ENCODE measurements at places on chromosomes 6 and 20.

DNA sequence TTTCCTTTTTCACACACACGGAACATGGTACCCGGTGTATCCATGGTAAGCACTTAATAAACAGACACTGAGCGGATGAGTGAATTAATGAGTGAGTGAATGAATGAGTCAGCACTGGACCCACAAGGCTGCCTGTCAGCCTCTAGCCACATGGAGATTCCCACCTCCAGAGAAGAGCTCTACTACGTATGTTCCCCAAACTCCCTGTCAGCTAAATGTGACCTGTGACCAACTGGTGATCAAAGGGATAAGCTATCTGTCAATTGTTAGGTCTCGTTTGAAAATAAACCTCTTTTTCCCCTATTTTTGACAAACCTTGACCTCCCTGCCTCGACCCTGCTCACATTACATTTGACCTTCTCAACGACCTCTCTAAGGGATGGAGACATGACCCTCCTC, 24.5 kb upstream of the TAF8 start:
- no peak for DNase-seq

DNA sequence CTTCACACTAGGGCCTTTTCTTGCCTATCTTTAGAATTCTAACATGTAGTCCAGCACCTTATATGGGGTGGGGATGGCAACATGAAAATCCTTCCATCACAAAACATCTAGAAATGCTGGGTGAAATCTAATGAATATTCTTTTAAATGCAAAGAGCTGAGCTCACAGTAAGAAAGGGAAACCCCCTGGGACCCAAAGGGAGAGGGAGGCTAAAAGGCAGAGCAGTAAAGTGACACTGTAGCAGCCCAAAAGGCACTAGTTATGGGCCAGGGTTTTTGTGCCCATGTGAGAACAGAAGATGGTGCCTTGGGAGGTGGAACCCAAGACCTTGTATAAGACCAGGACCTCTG, 66.7 kb downstream of the TRAM2 start:
- DNase-seq: no peak

DNA sequence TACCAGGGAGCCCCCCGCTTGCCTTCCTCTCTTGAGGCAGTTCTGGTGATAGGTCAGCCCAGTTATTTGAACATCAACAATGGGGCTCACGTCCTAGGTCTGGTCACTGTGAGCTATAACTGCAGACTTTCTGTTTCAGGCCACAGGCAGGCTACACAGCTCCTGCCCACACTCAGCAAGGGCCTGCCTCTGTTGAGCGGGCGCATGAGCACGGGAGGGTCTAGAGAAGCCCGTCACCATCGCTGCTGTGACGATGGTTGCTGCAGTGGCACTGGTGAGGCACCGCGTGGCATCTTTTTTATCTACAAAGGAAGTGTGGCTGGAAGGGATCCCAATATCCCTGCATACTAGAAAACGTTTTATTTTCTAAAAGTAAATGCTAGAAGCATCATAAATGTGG, 77.8 kb downstream of the RAMACL start:
- DNase-seq: no peak

- DNase-seq: no peak
Measured at GRCh38 chr20:9195031-9195430, 126.1 kb downstream of the PLCB4 start.

DNA sequence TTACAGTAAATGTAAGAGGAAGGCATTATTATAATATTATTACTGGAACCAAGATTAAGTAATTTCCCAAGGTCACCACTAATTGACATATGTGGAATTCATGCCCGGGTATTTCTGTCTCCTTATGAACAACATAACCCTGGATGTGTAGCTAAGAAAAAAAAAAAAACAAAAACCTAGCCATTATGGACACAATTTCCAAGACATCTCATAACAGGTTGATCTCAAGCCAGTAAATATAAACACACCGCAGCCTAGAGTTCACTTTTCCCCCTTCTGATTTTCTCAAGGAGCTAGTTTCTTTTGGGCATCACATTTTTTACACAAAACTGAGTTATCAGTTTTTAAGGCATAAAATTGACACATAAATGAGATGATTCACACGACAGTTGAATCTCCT, 306.5 kb upstream of the RSPO3 start:
- no peak for DNase-seq

- no peak for DNase-seq
Measured at GRCh38 chr6:20605581-20605980, 71.3 kb downstream of the CDKAL1 start.

GRCh38 chr6:7086488-7086887, 21.3 kb upstream of the RREB1 start:
- peak; percentile 44 for DNase-seq

DNA sequence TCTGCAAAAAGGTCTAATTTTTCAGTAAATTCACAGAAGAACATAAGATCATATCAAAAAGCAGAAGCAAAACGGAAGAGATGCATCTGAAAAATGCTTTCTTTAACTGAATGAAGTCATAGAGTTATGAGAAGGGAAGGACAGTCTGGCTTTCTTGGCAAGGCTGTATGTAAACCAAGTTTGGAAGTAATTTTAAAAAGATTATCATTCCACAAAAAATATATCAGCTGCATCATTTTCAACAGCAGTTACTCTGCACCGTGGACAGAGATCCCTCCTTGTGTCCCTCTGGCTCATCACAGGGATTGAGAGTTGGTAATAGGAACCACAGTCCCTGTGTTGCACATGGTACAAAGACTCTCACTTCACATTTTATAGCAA, 258.5 kb downstream of the HIVEP2 start:
- DNase-seq: no peak

DNA sequence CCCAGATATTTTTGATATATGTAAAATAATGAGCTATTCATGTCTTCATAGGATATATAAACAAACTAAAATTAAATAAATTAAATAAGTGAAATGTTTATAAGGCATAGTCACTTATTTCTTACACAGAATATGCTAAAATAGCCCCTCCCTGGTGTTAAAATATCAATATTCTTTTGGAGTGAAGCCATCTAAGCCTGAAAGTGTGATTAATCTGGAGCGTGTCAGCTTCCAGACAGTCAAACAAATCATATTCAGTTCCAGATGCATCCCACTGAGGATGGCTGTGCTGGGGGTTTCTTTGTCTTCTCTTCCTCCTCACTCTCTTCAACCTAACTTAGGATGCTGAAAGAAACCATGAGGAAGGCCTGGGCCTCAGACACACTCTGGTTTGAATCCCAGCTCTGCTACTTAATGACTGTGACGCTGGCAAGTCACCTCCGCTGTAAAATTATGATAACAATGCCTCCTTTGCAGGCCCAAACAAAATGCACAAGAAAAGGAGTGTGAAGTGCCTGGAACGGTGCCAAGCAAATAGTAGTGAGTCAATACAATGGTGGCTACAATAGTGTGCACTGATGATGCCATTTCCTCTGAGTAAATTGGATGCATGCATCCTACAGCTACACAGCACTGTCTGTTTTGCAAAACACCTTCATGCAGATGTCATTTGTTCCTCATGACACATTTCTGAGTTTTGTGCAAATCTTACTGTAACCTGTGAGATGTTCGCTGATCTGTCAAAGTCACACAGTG, 161.4 kb downstream of the FOXC1 start:
- peak; percentile 49 for DNase-seq

DNA sequence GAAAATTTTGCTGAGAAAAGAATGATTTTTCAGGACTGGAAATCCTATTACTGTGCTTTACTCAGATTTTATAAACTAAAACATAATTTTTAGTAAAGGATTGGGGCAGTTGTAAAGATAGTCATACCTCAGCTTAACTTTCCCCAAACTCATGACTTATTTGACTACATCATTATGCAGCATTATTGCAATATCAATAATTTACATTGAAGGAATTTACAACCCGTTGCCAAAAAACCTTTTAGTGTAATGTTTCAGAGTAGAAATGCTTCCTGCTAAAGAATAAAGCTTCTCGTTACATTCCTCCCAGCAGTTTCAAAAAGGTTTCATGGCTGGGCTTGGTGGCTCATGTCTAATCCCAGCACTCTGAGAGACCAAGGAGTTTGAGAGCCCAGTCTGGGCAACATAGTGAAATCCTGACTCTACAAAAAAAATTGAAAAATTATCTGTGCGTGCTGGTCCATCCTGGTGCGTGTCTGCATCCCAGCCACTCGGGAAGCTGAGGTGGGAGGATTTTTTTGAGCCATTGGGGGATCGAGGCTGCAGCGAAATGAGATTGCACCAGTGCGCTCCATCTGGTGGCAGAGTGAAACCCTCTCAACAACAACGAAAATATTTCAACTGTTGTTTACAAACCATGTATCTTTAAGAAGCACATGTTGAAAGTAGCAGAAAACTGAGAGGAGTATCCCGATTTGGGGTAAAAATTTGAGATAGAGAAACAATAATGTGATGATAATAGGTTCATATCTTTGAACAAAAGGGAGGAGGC, 4.4 kb downstream of the AMD1 start:
- peak; percentile 30 for DNase-seq

DNA sequence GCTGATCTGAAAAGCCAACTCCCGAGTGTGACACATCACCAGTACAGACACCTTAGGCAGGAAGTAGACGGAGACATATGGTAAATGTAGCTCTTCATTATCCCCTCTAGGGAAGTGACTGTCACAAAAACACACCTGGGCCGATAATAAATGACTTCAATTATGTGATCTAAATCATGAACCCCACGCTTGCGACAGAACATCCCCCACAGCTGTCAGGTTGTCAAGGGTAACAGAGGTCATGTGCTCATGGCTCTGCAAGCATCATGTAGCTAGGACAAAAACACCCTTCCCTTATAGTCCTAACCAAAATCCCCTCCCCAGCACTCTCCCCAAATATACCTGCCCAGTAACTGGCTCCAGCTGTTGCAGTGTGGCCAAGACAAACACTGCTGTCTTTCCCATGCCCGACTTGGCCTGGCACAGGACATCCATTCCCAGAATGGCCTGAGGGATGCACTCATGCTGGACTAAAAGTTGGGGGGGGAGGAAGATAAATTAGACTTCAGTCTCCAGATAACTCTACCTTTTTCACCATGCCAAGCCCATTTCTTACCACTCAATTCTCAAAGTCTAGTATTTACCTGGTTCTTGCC, 2.9 kb downstream of the DDX39B start:
- DNase-seq: no peak

GRCh38 chr20:17869295-17869994, 99.1 kb downstream of the SNX5 start:
- DNase-seq: no peak

DNA sequence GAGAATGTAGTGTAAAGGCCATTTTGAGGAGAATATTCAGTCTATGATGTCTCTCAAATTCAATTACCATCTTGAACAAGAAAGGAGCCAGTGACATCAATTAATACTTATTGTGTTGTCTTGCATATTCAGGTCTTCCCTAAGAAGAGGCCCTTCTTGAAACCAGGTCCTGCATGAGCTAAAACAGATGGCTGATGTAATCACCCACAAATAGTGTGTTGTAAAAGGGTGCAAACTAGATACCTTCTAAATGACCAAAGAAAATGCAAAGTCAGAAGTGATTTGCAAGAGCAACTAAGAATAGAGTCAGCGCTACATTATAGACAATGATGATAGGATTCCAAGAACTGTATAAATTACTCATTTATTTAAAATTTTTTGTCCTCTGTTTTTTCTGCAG, 97.0 kb downstream of the BTBD3 start:
- DNase-seq: no peak

- no peak for DNase-seq
Measured at GRCh38 chr20:37523911-37524700, 3.1 kb downstream of the NNAT start.

- DNase-seq: no peak
Measured at GRCh38 chr6:13776602-13777001, 37.8 kb downstream of the MCUR1 start.

DNA sequence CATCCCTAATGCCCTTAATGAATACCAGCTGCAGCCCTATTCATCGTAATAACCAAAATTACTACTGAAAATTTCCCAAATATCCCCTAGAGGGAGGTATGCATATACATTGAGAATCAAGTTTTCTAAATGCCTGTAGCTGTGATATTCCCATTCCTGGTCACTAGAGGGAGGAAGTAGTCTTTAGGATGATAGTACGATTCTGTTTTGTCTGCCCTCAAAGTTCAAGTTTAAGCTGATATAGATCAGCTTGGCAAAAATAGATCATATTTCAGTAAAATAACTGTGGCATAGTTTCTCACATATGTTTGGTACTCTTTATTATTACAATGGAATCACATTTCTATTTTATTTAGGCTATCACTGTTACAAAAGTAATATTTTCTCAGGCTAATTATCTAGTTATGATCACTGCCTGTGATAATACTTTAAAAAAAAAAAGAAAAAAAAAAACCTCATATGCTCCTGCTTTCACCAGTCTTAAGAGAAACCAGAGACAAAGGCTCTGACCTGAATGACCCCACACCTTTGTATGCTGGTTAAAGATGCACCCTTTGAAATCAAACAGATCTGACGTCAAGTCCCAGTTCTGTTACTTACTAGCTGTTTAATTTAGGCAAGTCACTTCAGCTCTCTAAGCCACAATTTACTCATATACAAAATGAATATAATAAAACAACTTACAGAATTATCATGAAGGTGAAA, 11.0 kb downstream of the TSPYL1 start:
- DNase-seq: no peak

DNA sequence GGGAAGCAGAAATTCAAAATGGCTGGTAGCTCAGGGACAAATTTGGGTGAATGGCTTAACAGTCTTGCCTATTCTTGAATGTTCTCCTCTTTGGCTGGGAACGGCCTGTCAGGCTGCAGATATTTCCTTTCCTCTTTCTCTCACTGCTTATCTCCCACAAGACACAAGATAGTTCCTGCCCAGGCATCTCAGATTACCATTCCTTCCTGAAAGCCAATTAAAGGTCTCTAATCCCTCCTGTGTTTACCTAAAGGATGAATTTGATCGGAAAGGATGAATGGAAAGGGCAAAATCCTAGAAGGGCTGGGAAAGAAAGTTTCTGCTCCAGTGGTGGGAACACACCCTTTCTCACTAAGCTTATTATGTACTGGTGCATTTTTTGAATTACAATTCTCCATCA, 95.9 kb upstream of the JAG1 start:
- no peak for DNase-seq

- no peak for DNase-seq
Measured at GRCh38 chr20:9071976-9072726, 3.3 kb downstream of the PLCB4 start.

DNA sequence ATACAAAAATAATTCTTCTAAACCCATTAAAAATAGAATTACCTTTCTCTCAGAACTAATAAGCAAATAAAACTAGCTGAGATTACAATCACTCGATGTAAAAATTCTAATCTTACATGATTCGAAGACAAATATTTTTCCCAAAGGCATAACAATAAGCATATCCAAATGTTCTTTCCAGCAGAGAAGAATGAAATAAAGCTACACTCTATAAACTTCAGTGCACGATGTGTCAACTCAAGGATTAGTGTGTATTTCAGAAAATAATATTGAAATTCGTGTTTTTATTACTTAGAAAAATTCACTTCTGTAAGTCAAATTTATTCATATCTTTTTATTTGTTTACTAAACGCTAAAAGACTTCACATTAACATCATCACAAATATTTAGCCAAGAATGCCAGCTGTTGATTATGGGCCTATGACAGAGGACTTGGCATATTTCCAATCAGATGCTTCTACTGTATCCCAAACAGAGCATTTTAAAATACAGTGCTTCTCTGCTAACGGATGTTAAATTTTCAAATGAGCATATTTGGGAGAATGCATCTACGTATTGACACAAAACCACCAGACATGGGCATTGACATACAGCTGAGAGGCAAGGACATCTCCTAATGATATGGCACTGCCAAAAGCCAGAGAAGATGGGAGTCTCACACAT, 54.7 kb upstream of the PDE7B start:
- no peak for DNase-seq

All from activated CD4-positive, alpha-beta T cell treated with anti-CD3 and anti-CD28 coated beads, Interleukin-2, amount 50 U/mL, for 48 hours (primary cell).